ENCODE measurements at places on chromosomes 3 and 15.

GRCh38 chr15:44471885-44472455 is 44.5 kb downstream of the CTDSPL2 start:
- no peak for DNase-seq

GRCh38 chr3:25021816-25022215 is 406.2 kb upstream of the RARB start:
- no peak for DNase-seq

DNA sequence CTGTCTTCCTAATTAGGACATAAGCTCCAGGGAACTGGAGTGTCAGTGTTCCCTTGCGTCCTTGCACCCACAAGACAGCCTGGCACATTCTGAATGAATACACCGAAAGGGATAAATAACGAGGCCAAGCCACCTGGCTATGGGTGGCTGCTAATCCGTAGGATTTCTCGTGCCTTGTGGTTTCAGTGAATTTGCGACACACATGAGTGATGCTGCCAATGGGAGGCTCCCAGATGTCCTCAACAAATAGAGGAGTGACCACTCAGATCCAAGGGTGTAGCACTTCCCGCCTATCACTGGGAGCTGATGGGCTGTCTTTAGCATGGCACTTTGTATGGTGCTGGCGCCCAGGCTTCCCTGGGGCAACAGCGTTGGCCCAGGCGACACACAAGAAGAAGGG is 43.4 kb downstream of the APBA2 start:
- DNase-seq = no peak

DNA sequence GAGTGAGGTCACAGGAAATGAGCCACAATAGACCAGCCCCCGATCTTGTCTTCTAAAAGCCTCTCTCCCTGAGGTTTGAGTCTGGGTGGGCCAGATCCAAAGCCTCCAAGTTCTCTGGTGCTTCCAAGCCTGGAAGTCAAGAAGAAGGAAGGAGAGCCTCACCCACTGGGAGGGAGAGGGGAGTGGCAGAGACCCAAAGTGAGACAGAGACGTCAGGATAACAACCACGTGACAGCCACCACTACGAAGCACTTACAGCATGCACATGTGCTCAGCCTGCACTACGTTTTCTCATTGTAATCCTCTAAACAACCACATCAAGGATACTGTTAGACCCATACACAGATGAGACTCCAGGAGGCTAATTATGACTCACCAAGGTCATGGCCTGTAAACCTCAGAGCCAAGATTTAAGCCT is 197.3 kb upstream of the LINGO1 start:
- DNase-seq = no peak

GRCh38 chr15:27175472-27176153 is 204.6 kb downstream of the GABRG3 start:
- DNase-seq = no peak

DNA sequence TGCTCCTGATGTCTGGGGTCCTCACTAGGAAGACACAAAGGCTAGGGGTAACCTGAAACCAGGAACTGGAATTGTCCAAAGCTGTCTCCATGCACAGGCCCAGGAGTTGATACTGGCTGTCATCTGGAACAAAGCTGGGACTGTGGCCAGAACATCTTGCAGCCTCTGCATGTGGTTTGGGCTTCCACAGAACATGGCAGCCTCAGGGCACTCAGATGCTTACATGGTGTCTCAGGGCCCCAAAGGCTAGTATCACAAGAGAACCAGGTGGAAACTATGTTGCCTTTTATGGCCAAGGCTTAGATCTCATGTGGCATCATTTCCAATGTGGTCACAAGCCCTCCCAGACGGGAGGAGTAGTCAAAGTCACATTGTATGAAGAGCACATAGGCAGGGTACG is 335.2 kb upstream of the TRIM42 start:
- no peak for DNase-seq

GRCh38 chr3:150114273-150114672 is 143.6 kb upstream of the PFN2 start:
- DNase-seq = no peak

DNA sequence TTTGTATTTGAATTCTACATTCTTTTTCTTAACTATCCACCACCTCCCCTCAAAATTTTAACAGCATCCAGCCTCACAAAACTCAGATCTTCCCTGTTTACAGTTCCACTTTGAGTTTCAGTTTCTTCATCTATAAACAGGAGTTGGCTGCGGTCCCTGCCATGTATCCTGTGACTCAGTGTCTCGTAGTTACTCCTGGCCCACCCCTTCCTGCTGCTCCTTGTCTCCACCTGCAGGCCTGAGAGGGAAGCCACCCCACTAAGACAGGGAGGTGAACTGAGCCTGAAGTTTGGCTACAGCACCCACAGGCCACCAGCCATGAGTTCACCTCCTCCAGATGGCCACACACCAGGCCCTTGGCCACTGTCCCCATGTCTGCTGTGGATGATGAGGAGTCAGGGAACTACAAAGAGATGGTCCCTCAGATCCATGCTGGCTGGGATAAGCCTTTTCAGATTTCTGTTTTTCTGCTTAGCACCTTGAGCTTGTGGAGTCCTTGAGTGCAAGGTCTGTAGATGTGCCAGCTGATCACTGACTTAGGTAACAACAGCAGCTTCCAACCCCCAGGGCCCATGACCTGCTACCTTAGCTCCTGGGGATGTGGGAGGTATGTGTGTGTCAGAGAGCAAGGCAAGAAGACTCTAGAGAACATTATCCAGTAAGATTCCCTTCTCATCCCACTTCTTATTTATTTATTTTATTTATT is 37.5 kb downstream of the CD86 start:
- DNase-seq = peak; percentile 37

- peak; percentile 64 for DNase-seq
These were observed 85.3 kb upstream of the MBNL1 start for GRCh38 chr3:152183473-152183872.

GRCh38 chr3:129628169-129628522 is 21.7 kb upstream of the PLXND1 start:
- no peak for DNase-seq

DNA sequence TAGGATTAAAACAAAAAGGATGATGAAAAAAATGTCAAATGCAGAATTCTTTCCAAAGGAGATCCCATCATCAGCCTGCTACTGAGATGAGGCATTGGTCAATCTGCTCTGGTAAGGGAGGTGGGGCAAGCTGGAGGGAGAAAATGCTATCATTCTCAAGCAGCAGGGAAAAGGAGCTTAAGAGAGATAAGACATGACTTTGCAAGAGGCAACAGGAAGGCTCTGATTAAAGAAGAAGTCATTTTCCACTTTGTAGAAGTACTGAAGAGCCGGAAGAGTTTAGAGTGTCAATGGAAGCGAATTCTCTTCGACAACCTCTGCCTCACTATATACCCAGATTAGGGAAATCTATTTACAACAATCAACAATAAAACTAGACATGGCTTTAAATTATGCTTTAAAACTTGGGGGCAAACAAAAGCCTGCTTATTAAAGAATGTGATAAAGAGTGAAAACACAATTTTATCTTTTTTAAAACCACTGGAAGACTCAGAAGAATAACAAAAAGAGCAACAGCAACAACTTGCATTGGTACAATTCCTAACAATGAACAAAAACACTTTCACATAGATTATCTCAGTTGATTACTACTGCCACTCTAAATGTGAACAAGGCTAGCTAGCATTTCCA is 81.8 kb upstream of the NANOGP8 start:
- no peak for DNase-seq

DNA sequence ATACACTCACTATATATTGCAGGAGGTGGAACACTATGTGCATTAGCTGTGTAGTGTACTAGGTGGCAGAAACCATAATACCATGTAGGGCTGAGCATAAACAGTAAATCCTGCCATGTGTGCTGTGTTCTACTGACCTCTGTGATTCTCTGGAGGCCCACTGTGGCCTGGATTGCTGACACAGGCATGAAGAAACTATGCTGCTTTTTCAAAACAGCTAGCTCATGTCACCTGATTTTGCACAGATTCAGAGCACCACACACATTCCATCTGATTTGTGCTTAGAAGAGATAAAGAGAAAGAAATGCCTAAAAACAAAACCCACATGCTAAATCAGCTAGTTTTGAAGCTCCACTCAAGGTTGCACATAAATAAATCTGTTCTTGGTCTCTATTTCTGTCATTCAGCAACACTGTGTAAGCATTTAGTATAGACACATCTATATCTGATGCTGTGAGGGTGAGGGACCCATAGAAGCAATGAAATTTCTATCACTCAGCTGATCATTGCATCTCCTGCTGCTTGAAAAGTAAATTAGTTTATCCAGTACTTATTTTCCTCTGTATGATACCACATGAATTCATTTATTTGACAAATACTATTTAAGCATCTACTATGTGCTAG is 1007.7 kb upstream of the SEMA6D start:
- DNase-seq = no peak

DNA sequence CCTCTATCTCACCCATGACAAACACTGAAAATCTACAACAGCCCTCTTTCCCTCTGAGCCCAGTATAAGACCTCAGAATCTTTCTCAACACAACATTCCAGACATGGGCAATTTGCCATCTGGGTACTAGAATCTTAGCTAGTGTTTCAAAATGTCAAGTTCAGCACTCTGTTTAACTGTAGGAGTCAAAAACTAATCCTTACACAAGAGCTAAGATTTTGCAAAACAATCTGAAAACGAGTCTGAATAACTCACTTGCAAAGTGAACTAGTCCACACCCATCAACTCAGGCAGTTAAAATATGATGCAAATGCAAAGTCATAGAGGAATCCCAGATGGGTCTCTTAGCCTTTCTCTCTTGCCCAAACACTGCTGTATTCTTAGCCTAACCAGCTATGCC is 67.8 kb downstream of the GPR176 start:
- no peak for DNase-seq

DNA sequence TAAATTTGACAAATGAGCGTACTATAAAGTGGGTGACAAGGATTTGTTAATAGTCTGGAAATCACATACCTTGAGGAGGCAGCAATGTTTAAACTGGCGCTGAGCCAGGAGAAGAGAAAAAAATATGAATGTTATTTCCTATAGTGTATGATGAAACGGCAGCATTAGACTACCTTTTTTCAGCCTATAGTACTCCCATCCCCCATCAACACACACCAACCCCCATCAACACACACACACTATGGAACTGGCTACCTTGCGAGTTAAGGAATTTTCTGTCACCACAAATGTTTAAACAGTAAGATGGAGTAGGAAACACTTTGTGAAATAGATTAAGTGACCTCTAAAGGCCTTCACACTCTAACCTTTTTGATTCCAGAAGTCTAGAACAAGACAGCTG is 46.8 kb upstream of the ZCWPW2 start:
- no peak for DNase-seq

DNA sequence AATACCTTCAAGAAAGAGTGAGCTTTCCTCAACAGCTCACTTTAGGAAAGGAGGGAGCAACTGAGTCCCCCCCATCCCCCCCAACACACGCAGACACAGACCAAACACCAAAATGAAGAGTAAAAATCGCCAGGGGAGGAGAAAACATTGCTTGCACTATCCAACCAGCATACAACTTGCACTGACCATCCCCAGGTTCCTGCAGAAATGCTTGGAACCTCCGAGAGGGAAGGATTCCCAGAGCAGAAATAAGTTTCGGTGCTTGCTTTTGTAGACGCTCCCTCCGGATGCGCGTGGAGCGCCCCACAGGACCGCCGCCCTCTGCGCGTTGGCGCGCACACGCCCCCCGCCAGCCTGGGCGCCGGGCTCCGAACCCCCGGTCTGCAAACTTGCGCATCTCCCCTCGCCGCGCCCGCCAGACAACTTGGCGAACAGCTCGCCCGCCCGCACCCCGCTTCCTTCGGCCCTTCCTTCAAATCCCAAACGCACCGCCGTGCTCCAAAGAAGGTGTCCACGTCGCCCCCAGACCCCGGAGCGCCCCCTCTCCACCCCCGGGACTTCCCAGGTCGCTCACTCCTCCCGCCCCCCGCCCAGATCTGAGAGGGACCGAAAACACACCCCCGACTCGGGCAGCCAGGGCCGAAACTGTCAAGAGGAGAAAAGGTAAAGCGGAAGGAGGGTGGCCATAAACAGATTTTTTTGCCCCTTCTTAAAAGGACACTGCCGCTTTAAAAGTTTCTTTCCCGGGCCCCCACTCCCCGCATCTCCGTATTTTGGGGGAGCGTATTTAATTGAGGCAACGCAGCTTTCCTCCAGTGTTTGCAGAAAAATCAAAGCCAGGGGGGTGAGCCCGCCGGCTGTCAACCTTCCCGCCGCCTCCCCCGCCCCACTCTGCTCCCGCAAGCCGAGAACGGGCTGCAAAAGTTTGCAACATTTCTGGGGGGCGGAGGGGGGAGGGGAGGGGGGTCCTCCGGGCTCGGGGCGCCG is 859 bp downstream of the RORA start:
- no peak for DNase-seq

GRCh38 chr3:113140876-113141275 is 70.5 kb upstream of the BOC start:
- DNase-seq = no peak

DNA sequence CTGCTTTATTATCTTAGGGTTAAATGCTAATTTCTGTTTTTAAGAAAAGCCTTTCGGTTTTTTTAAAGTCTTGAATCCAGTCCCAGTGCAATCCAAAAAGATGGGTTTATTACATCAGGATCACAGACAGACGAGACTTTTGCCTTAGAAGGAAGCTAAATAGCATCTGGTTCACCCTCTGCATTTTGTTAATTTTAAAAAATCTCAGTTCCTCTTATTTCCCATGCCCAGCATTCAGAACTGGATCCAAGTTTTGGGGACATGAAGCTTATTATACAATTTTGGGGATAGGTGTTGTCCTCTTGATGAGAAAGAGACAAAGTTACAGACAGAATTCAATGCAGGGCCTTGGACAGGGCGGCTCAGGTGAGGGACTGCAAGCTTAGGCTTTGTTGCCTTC is 181.5 kb upstream of the LYSMD4 start:
- no peak for DNase-seq

- DNase-seq = peak; percentile 40
These were observed 6.2 kb downstream of the MELTF start for GRCh38 chr3:197023241-197023997.

DNA sequence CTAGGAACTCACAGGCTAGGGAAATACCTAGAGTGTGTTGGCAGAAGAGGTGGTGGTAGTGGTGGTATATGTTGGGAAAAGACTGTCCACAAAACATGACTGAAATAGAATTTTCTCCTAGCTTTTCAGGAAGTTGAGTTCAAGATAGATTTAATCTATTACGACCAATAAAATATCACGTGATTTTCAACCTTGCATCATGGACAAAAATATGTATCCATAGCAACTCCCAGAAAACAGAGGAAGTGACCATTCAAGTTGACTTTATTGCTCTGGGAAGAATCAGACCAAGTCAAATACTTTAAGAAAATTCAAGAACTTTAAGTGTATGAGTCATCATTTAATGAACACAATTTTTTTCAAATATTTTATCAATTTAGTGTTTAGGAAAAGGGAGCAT is 347.0 kb upstream of the ZNF385D start:
- no peak for DNase-seq

DNA sequence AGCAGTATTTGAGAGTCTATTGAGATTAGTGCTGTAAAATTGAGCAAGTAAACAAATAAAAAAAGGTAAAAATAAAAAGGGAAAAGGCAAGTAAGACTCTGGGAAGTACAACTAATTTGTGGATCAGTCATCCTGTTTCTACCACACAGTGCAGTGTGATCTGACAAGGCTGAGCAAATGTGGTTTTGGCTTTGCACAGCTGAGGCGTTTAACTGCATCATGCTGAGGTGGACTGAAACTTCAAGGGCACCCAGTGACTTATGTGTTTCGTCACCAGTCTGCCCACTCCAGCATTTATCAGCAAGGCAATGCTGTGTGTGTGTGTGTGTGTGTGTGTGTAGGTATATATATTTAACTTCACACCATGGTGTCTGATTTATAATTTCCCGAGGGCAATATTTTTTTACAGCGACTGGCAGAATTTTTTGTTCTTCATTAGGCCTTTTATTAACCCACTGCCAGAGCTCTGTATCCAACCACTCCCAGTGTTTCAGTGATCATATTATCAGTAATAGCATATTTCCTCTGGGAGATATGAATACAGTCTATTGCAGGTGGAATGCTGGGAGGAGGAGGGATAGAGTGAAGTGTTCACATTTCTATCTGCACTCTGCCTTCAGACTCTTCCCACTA is 131.5 kb upstream of the SATB1 start:
- DNase-seq = peak; percentile 28

Measured in CD4-positive, alpha-beta T cell treated with Interleukin-1 beta for 1 hour (primary cell).